Stimulated activated CD4-positive, alpha-beta T cell treated with anti-CD3 and anti-CD28 coated beads, Interleukin-15, amount 100 ng/mL, for 24 hours (primary cell): ENCODE measurements at places on chromosomes 2 and 18.

DNA sequence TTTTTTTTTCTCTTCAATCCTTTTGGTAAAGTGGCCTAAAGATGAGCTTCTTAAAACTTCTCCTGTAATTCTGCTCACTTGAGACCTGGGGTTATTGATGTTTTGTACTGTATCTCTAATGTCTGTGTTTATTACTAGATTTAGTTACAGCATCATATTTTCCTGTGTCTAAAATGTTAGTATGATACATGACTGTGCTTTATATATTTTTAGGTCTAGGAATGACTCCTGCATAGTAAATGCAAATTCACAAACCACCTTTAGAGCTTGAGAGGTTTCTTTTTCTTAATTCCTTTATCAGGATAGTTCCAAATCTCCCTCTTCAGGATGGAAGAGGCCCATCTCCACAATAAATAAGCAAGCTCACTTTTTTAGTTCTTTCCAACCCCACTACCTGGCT is 197.6 kb downstream of the SETBP1 start:
- no peak for DNase-seq

DNA sequence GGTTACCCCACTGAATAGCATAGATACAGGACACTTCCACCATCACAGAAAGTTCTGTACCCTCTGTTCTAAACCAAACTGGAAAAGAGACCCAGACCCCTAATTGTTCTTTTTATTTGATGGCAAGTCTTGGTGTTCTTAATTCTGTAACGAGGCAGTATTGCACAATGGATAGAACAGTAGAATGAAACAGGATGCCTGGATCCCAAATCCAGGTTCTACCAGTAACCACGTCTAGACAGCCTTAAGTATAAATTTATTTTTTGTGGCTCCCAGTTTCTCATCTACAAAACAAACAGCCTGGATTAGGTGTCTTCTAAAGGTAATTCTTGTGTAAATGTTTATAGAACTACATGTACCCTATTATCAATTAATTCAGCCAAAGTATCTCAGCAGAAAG is 23.7 kb downstream of the SMC6 start:
- DNase-seq = no peak

DNA sequence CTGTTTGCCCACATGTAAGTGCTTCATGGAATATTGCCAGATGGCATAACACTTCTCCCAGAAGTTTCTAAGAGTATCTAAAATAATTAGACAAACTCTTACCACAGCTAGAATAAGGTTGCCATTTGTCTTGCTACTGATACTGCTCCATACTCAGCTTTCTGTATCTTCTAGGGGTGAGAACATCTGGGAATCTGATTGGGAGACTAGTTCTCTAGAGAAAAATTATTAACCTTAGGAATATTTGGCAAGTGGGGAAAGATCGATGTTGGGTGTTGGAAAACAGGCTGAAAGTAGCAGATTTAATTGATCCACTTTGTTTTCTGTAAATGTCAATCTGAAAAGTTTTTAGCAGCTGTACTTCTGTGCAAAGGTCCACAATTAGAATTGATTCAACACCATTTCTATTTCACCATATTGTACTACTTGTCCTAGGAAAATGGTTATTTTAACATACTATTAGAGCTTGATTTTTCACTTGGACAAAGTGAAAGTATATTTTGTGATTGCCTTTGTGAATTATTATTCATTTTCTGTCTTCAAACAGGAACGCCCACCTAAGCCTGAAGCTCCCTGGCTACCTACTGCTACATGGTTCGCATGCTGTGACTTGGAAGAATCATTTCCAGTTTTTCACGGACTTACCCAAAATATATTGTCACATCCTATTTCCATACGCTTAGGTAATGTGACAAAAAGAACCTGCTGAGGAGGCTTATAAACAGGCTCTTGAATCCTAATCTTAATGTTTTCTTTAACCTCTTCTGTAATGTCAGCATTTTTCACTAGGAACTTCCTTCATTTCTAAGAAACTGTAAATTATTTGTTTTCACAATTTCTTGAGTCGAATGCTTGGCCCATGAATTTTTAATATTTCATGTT is 147.7 kb downstream of the TRABD2A start:
- no peak for DNase-seq

GRCh38 chr2:84158605-84159004 is 300.5 kb downstream of the SUCLG1 start:
- no peak for DNase-seq

- DNase-seq = peak; percentile 32
Observed at GRCh38 chr2:21422050-21422449, 298.3 kb downstream of the TDRD15 start.

DNA sequence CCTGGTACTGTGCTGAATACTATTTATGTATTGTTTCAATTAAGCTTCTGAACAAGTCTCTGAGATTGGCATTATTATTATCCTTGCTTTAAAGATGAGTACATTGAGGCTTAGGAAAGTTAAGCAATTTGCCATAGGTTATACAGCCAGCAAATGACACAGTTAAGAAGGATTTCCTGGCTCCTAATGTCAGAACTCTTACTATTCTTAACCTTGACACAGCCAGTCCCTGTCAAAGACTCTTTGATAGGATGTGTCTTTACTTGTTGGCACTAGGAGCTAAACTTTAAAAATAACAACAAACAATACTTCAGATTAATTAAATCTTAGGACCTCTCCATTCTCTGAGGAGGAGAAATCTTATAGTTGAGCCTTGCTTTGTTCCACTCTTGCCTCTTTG is 70.6 kb downstream of the UBR3 start:
- no peak for DNase-seq

GRCh38 chr2:204223046-204223445 is 286.5 kb downstream of the ICOS start:
- DNase-seq = no peak
